Dermis lymphatic vessel endothelial cell (primary cell): ENCODE measurements at places on chromosomes 2 and 18. TPM values are rescaled to one million over a fixed set of nuclear protein-coding genes. Genes with fewer than 3 reads are reported as not detected.

Gene RANBP2
- total RNA-seq = 60.0 and 81.8 TPM in 2 replicates

Gene LMAN2L
- total RNA-seq = 14.6 and 17.4 TPM in 2 replicates

Gene GKN2
- total RNA-seq = under 0.01 TPM in 1 of 2 replicates, not detected in the other

Gene NHEJ1
- 17.4 and 18.0 TPM in 2 replicates for total RNA-seq

Gene CAPN14
- under 0.01 and 0.09 TPM in 2 replicates for total RNA-seq

Gene FASTKD2
- total RNA-seq = 24.1 and 37.7 TPM in 2 replicates

Gene VWA3B
- not detected in 2 replicates for total RNA-seq

Gene PIEZO2
- total RNA-seq = 311 and 447 TPM in 2 replicates

Gene KIF5C
- total RNA-seq = under 0.01 and 0.09 TPM in 2 replicates

Gene CHRNG
- not detected in 2 replicates for total RNA-seq

Gene DSC3
- under 0.01 and 0.11 TPM in 2 replicates for total RNA-seq

Gene SCN3A
- 0.69 and 14.8 TPM in 2 replicates for total RNA-seq

Gene ANKRD30B
- total RNA-seq = under 0.01 TPM in 1 of 2 replicates, not detected in the other

Gene NT5DC4
- not detected in 2 replicates for total RNA-seq

Gene GYPC
- total RNA-seq = 469 and 559 TPM in 2 replicates

Gene FHL2
- total RNA-seq = 15.0 and 19.1 TPM in 2 replicates

Gene APCDD1
- 0.11 TPM in 1 of 2 replicates, not detected in the other for total RNA-seq

Gene BMP10
- total RNA-seq = not detected in 2 replicates
